Activated CD4-positive, alpha-beta T cell treated with anti-CD3 and anti-CD28 coated beads, Interleukin-2, amount 10 ng/mL, durations not matched to agents 24 days and 14 days (primary cell): ENCODE measurements at places on chromosomes 5 and 9. TPM values are rescaled to one million over a fixed set of nuclear protein-coding genes. Genes with fewer than 3 reads are reported as not detected.
A peak's percentile ranks its signal among the peaks of the same experiment; 100 is the strongest.

DNA sequence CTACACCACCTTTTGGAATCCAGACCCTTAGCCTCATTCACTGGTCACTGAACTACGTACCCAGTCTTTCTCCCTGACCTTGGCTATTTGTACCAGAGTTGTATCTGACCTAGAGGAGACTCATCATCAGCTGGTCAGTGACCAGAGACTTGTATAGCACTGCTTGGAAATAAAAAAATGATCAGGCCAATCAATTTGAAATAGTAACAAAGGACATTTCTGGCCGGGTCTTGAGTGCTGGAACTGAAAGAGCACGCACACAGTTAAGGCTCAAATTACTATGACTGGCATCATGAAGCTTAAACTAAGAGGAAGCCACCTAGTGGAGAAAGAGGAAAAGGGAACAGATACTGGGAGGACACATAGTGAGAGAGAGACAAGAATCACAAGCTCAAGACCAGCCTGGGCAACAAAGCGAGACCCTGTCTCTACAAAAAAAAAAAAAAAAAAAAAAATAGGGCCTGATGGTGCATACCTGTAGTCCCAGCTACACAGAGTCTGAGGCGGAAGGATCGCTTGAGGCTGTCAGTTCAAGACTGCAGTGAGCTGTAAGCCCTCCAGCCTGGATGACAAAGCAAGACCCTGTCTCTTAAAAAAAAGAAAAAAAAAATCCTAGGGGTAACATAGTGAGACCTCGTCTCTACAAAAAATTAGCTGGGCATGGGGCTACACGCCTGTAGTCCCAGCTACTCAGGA, 12.8 kb upstream of the SRP19 start:
- peaks cover 3% of the 10 kb centered on the region for H3K4me1 ChIP-seq
- no peak overlapping the region for H3K4me3 ChIP-seq
- peaks cover 2% of the 10 kb centered on the region for H3K36me3 ChIP-seq
- H3K27ac ChIP-seq = no peak overlapping the region
- DNase-seq = peak; percentile 74

- H3K27ac ChIP-seq = no peak overlapping the region
- no peaks in the 10 kb centered on the region for H3K36me3 ChIP-seq
- H3K27me3 ChIP-seq = peaks cover 3% of the 10 kb centered on the region
- H3K4me1 ChIP-seq = peaks cover 26% of the 10 kb centered on the region
Measured at GRCh38 chr9:89917861-89918260, 313.0 kb downstream of the GADD45G start.

DNA sequence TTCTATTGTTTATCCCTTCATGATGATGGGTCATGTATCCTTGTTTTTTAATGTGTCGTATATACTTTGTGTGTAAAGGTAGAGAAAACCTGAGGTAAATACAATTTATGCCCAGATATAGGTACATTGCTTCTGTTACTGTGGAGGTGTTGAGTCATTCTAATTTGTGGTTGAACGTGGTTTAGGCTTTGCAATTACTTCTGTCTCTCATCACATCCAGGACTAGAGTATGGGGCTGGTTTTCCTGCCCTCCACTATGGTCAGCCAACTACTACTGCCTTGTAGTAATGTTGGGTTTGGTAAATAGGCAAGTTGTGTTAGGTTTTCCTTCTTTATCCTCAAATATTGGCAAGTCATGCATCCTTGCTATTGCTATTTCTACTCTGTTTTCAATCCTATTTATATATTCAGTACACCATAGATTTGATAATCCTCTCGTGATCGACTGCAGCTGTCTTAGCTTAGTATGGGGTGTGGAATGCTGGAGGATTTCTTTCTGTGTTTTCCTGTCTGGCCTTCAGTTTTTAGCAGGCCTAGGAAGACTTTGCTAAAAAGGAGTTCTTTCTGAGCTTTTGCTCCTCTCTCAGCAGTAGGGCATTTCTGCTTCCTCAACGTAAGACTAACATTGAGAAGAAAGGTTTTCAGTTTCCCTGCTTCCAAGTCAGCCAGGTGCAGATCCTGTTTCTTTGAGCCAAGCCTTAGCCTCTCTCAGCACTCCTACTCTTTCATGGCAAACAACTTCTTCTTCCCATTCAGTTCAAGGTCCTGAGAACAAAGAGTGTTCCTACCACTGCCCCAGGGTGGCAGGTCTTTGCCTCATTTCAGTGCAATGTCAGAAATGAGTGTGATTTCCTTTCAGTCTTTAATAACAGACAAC, 844.4 kb upstream of the CDH18 start:
- H3K27ac ChIP-seq = no peak overlapping the region
- H3K4me3 ChIP-seq = no peak overlapping the region
- no peaks in the 10 kb centered on the region for H3K27me3 ChIP-seq

The SPATA31D4 gene
- not detected in 2 replicates for total RNA-seq

- no peak overlapping the region for H3K4me3 ChIP-seq
- peaks cover 6% of the 10 kb centered on the region for H3K4me1 ChIP-seq
- peaks cover 2% of the 10 kb centered on the region for H3K27me3 ChIP-seq
- H3K36me3 ChIP-seq = no peaks in the 10 kb centered on the region
- no peak overlapping the region for H3K27ac ChIP-seq
Measured at GRCh38 chr5:43774881-43775399, 172.0 kb downstream of the NNT start.

The MRNIP gene
- 27.6 and 27.8 TPM in 2 replicates for total RNA-seq

DNA sequence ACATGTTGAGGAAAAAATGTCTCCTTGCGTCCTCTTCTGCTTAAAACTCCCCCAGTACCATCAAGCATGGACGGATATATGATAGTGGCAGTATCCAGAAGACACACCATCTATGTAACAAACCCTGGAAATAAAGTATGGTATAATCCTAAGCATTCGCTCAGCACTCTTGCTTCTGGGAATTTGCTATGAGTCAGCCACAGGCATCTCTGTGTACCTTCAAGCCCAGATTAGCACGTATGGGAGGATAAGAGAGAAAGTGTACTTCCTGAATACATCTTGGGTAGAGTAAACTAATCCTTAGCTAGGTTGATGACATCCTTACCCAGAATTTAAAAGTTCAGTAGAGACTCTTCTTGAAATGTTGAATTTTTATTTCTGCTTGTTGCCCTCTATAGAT, 71.2 kb downstream of the GHR start:
- no peaks in the 10 kb centered on the region for H3K36me3 ChIP-seq
- H3K27me3 ChIP-seq = no peaks in the 10 kb centered on the region
- no peak overlapping the region for H3K27ac ChIP-seq
- H3K4me3 ChIP-seq = no peak overlapping the region
- no peak for DNase-seq
- no peaks in the 10 kb centered on the region for H3K4me1 ChIP-seq

DNA sequence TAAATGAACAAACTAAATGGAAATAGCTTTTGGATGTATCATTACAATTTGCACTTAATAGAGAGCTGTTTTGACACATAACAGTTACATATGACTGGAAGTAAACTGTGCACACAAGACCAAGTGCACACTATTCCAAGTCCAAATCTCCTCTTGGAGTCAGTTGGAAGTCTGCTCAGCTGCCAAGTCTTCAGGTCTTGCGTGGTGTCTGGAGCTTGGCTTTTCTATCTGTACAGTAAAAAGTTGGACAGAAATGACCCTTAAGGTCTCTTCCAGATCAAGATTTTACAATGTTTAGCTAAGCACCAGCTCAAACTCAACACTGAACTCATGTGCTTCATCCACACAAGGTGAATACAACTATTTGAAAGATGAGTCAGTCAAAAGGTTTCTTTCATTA, 456.9 kb downstream of the RASEF start:
- H3K27me3 ChIP-seq = no peaks in the 10 kb centered on the region
- no peaks in the 10 kb centered on the region for H3K36me3 ChIP-seq
- no peak for DNase-seq

DNA sequence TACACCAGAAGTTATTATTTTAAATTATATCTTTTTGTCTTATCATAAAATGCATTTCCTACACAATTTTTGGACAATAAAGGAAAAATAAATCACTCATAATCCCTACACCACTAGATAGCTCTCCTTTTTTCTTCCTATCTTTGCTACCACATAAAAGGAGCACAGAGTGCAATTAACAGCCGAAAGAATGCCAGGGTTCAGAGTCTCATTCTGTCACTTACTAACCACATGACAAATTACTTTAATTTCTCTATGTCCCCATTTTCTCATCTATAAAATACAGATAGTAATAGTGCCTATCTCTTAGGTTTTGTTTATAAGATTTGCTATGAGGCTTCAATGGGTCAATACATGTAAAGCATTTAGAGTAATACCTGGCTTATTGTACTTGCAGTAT, 158.7 kb upstream of the GRIN3A start:
- H3K27ac ChIP-seq = no peak overlapping the region
- H3K4me3 ChIP-seq = no peak overlapping the region
- H3K4me1 ChIP-seq = no peaks in the 10 kb centered on the region
- DNase-seq = no peak

DNA sequence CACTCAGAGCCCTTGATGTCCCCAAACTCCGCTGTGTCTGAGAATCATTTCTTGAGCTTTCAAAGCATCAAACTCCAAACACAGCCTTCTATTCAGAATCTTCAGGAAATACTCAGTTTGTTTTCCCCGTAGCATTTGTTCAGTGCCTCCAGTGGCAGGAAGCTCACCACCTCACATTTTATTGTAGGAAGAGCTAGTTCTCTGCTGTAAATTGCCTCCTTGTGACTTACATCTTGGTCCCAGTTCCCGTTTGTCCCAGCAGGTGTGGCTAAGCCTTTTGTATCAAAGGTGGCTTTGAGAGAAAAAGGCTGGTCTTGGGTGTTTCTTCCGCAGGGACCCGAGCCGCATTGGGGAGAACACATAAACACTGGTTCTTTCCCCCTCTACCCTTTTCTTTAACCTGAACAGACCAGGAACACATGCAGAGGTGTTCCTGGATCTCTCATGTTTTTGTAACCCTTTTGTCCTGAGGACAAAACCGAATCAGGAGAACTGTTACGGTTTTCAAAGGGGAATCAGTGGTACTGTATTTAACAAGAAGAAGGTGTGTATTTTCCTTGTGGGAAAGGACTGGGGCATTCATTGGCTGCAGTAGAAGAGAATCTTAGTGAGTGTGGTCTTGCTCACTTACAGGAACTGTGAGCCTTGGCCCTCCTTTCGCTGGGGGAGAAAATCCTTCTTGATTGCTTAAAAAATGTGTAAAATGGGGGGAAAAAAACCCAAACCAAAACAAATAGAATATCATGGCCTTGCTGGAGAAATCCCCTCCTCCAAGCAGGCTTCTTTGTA, 1.9 kb downstream of the OSMR start:
- peaks cover 1% of the 10 kb centered on the region for H3K36me3 ChIP-seq
- no peak for DNase-seq
- H3K4me1 ChIP-seq = peaks cover 13% of the 10 kb centered on the region
- peaks cover 55% of the 10 kb centered on the region for H3K27me3 ChIP-seq
- no peak overlapping the region for H3K4me3 ChIP-seq

The DMXL1 gene
- 22.4 and 25.6 TPM in 2 replicates for total RNA-seq

DNA sequence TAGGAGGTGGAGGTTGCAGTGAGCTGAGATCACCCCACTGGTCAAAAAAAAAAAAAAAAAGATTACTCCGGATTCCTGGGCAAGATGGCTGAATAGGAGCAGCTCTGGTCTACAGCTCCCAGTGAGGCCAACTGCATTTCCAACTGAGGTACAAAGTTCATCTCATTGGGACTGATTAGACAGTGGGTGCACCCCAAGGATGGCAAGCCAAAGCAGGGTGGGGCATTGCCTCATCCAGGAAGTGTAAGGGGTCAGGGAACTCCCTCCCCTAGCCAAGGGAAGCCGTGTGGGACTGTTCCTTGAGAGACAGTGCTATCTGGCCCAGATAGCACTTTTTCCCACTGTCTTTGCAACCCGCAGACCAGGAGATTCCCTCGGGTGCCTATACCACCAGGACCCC, 70.7 kb downstream of the CARTPT start:
- no peaks in the 10 kb centered on the region for H3K4me1 ChIP-seq
- no peaks in the 10 kb centered on the region for H3K36me3 ChIP-seq
- no peak for DNase-seq

GRCh38 chr9:114592356-114592755, 4.8 kb downstream of the ATP6V1G1 start:
- peak; percentile 90 for DNase-seq
- H3K27ac ChIP-seq = peak overlapping the region; percentile 87
- H3K4me3 ChIP-seq = peak overlapping the region; percentile 74
- no peaks in the 10 kb centered on the region for H3K27me3 ChIP-seq
- H3K4me1 ChIP-seq = peaks cover 62% of the 10 kb centered on the region

- peaks cover 11% of the 10 kb centered on the region for H3K27me3 ChIP-seq
- no peak overlapping the region for H3K4me3 ChIP-seq
- no peak for DNase-seq
- H3K4me1 ChIP-seq = no peaks in the 10 kb centered on the region
- H3K27ac ChIP-seq = no peak overlapping the region
Measured at GRCh38 chr5:6814816-6815215, 101.6 kb downstream of the TENT4A start.

DNA sequence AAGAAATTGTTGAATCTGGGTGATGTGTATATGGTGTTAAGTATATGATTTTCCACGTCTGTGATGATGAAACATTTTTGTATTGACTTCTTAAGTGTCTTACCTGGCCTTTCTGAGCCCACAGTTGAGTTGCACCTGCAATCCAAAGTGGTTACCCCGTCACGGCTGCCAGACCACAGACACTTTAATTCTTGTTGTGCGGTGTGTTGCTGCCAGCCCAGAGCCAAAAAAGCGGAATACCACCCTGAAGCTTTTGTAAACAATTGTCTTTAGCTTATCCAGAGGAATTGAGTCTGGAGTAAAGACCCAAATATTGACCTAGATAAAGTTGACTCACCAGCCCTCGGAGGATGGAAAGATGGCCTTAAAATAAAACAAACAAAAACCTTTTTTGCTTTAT, 35.1 kb downstream of the MTAP start:
- no peak overlapping the region for H3K27ac ChIP-seq
- H3K36me3 ChIP-seq = peaks cover 88% of the 10 kb centered on the region
- H3K4me1 ChIP-seq = peaks cover 25% of the 10 kb centered on the region
- no peaks in the 10 kb centered on the region for H3K27me3 ChIP-seq
- H3K4me3 ChIP-seq = no peak overlapping the region

The ACER2 gene
- 0.96 and 1.3 TPM in 2 replicates for total RNA-seq

- no peaks in the 10 kb centered on the region for H3K27me3 ChIP-seq
- no peak overlapping the region for H3K4me3 ChIP-seq
- DNase-seq = no peak
- peaks cover 8% of the 10 kb centered on the region for H3K36me3 ChIP-seq
- peaks cover 18% of the 10 kb centered on the region for H3K4me1 ChIP-seq
- no peak overlapping the region for H3K27ac ChIP-seq
Measured at GRCh38 chr5:127074466-127074865, 1.2 kb upstream of the C5orf63 start.

GRCh38 chr5:81161012-81161601, 72.0 kb upstream of the CKMT2 start:
- peaks cover 6% of the 10 kb centered on the region for H3K4me1 ChIP-seq
- H3K36me3 ChIP-seq = peaks cover 2% of the 10 kb centered on the region
- no peak overlapping the region for H3K27ac ChIP-seq
- H3K27me3 ChIP-seq = no peaks in the 10 kb centered on the region
- DNase-seq = no peak

DNA sequence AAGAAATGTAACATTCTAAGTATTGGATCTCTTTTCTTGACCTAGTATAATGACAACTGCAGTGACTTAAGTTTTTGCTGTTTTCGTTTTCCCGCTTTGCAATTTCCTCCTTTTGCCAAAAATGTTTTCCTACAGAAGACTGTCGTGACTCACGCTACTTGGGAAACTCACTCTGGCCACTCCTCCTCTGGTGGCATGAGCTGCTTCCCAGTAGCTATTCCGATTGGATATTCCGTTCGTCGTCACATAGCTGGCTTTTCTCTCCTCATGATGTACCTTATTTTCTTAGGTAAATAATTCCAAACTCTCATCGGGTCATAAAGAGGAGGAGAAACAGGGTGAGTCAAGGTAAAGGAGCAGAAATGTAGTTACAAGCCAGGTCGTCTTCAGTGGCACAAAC, 64.9 kb downstream of the GOLPH3 start:
- DNase-seq = no peak
- H3K4me1 ChIP-seq = peaks cover 4% of the 10 kb centered on the region
- H3K4me3 ChIP-seq = no peak overlapping the region
- H3K27me3 ChIP-seq = no peaks in the 10 kb centered on the region
